NCI-H69 (cell line): ENCODE measurements at places on chromosomes 4 and X.

DNA sequence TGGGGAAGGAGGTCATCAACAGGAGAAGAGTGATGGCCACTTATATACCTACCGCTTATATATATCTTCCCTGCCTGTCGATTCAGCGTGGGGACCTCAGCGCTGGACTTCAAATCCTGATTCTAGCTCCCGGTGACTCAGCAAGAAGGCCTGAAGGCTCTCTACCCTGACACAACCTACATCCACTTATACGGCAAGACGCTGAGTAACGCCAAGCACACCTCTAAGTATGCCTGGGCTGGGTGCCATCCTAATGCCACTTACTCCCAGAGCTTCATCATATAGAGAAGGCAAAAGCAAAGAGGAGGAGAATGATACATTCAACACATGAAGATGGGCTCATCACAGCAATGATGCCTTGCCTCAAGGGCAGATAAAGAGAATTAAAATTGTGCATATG lies 198.3 kb downstream of the CHIC2 start:
- no peak for DNase-seq

- DNase-seq = no peak
Measured at GRCh38 chr4:38855466-38855865, 1.2 kb downstream of the TLR6 start.

DNA sequence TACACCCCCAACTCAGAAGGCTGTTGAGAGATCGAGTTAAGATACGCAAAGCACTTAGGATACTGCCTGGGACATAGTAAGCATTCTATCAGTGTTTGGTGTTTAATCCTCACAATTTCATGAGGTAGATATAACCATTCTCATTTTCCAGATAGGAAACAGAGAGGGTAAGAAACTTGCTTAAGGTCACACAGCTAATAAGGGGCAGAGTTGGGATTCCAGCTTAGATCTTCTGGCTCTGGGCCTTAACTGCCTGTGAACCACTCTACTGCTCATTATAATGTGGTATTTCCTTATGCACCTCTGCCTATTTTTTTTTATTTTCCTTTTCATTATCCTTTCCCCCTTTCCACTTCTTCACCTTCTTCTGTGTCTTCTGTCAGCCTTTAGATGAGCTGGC lies 242.2 kb upstream of the ANXA3 start:
- no peak for DNase-seq

- no peak for DNase-seq
Measured at GRCh38 chrX:45142185-45142584, 58.5 kb downstream of the DIPK2B start.

GRCh38 chrX:41118156-41118555 lies 32.9 kb downstream of the USP9X start:
- DNase-seq = no peak

DNA sequence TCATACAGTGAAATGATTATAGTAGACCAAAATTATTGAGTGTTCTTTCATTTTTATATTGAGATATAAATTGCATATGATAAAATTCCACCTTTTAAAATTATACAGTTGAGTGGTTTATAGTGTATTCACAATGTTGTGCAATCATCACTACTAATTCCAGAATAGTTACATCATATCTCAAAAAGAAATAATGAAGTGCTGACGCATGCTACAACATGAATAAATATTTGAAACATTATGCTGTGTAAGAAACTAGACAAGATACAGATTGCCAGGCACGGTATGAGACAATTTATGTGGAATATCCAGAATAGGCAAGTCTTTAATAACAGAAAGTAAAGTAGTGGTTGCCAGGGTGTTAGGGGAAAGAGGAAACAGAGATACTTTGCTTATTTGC lies 871.7 kb downstream of the FAM133A start:
- DNase-seq = no peak

DNA sequence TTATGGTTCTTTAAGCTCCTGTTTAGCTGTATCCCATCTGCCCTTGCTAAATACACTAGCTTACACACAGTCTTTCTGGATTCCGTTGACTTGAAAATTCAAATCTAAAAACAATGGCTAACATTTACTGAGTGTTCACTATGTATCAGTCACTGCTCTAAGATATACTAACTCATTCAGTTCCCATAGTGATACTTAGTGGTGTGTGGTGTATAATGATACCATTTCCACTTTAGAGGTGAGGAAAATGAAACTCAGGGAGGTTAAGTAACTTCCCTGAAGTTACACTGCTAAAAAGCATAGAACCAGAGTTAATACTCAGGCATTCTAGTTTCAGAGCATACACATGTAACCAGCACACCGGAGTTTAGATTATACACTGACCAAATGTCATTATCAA lies 762.0 kb downstream of the GRID2 start:
- DNase-seq = peak; percentile 33

- DNase-seq = peak; percentile 12
Measured at GRCh38 chrX:136759968-136760367, 20.8 kb downstream of the ARHGEF6 start.

DNA sequence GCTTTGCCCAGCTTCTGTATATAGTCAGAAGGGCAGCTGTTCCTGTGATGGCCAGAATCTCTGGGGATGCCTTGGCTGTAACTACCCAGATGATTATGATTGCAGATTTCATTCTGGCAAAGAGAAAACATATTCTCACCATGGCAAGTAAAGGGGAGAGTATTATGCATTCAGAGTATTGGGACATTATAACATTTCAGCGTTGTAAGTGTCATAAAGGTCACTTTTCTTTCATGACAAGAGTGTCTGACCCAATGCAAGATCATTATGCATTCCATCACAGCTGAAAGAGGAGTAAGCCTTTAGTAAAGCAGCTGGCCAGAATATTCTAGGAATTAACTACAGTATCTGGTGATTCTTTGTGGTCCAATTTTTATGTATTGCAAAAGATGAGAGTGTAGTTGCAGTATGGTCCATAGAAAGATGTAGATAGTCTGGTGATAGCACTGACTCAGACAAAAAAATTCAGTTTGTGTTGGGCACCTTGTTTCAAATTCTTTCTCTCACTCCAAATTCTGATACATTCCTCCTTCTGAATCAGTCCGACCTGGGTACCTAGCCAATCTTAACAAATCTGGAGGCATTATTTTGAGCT lies 2366.3 kb downstream of the PCDH7 start:
- DNase-seq = peak; percentile 8

DNA sequence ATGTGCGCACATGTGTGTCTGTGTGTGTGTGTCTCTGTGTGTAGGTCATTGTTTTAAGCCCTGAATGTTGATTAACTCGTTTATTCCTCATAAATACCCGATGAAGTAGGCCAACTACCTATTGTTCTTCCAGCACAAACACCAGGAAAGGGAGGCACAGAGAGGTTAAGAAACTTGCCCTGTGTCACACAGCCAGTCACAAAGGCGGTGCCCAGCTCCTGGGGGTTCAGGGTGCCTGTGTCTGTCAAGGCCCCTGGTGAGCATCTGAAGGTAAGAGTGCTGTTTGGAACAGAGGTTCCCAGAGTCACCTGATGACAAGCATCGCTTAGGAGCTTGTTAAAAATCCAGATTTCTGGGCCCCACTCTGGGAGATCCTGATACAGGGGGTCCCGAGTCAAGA lies 18.0 kb upstream of the SH3TC1 start:
- no peak for DNase-seq

DNA sequence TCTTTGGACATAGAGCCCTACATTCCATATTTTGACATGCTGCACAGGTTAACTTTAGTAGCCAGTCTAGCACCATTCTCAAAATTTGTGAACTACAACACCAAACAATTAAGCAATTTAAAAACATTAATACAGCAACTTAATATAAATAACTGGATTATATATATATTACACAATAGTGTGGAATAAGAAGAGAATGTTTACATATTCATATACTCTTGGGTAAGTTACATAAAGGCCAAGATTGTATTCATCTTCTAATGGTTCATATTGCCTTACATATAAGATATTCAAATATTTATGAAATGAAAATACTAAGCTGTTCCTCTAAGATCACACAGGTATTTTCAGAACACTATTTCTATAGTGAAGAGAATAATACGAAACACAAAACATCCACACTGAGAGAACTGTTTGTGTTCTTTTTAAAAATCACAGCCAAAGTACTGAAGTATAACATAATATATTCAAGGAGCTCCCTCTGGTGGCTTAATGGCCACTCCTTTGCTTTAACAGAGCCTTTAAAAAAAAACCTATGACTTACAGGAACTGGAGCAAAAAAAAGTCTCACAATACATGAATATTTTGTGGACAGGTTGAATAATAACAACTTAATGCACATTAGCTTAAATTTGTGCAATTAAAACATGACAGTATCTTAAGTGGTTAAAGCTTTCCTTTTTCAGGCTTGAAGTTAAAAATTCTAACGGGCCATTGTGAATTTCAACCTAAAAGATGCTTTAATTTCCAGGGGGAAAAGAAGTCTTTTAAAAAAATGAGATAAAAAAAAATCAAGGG lies 46.2 kb downstream of the NEK1 start:
- peak; percentile 60 for DNase-seq

- no peak for DNase-seq
Measured at GRCh38 chr4:147173797-147174432, 228.3 kb upstream of the TTC29 start.

DNA sequence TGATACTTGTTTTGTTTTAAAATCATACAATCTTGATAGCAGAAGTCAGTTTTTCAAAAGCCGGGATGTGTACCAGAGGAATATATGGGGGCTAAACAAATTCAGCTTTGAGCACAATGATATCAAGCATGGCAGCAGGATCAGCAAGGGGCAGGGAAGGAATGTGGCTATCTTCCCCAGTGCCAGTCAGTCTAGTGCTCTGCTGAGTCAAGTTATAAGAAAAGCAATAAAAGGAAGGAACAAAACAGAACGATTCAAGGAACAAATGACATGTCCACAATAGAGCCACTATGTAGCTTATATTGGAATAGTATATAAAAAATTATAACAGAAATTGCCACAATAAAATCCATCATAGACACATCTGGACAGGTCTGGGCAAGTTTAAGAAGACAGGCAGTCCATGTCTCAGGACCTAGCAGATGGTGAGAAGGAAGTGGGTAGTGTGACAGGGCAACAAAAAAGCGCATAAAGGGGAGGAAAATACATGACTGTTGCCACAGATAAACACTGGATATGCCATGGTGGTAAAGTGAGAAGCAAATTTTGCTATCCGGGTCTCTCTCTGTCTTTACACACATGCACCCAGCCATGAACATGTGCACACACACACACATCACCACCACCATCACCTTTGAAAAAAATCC lies 518.2 kb upstream of the HTR2C start:
- DNase-seq = no peak

- DNase-seq = no peak
Measured at GRCh38 chr4:155914782-155915181, 11.3 kb downstream of the TDO2 start.

GRCh38 chr4:169341490-169341889 lies 70.7 kb upstream of the SH3RF1 start:
- no peak for DNase-seq

DNA sequence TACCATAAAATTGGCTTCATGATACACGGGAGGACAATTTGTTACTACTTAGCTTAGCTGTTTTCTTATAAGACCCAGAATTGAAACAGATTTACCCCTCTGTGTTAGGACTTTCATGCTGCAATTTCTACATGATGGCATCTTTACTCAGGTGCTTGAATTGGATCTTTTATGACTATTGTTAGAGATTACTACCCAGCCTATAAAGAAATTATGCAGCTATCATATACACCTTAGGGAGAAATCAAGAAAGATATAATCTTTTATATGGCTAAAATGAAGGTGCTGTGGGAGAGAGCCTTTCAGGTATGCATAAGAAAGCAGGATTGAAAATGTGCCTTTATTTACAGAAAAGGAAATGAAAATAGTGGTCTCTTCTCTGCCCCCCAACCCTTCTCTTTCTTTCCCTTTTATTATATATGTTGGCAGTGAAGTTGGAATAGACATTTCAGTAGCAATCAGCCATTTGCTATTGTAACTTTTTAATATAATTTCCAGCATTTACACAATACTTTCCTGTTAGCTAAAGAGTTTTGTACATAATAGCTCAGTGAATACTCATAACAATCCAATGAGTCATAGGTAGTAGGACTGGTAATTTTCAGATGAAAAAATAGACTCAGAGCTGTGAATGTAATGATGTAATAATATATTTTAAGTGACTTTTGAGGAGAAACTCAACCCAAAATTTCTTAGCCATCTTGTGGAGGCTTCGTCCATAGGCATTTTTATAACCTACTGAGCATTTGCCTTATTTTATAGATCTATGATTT lies 311.8 kb downstream of the ADGRL3 start:
- peak; percentile 10 for DNase-seq

DNA sequence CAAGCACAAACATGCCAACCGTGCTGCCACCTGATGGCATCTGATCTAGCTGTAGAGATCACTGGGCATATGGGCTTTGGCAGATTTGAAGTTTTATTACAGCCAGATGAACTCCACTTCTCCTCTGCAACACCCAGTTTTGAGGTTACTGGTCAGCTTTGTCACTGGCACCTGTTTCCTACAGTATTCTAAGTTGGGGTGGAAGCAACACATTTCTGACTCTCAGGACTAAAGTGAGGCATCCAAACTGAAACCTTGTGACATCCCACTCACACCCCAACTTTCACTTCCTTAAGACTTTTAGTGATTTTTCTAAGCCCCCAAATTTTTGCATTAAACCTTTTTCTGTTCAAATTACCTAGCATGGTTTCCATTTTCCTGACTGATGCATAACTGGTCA lies 115.1 kb upstream of the PCDH18 start:
- DNase-seq = no peak

- DNase-seq = no peak
Measured at GRCh38 chr4:180770265-180770664, 1472.9 kb upstream of the TENM3 start.

- DNase-seq = peak; percentile 78
Measured at GRCh38 chr4:118557298-118557851, 127.8 kb upstream of the METTL14 start.

DNA sequence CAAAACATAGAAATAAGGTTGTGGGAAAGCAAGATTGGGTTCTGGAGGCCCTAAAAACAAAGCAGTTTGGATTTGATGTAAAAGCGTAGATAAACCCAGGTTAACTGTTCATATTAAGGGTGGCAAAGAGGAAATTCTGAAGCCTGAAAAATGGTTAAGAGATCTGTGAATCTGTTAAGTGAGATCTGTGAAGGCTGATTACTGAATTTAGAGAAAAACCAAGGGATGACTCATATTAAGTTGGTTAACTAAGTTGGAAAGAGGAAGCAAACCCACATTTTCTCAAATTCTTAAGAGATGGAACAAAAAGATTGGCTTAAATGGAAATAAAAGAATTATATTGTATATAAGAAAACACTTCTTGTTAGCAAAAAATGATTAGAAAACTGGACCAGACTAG lies 22.8 kb downstream of the GPAT3 start:
- DNase-seq = no peak

DNA sequence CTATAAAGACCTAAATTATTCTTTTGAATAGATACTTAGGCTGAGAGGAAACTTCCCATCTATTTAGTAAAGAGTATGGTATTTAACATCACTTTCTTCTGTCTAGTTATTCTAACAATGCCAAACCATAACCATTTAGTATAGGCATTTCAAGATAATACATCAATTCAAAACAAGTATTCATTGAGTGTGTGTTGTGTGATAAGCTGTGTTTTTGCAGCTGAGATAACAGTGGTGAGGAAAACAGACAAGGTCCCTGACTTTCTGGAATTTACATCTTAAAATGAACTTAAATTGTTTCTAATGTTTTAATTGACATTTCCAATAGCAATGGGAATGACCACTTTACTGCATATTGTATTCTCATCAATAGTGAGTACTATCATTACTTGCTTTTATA lies 22.4 kb upstream of the TSPAN5 start:
- DNase-seq = no peak

- DNase-seq = no peak
Measured at GRCh38 chrX:121761845-121762244, 714.4 kb downstream of the GLUD2 start.

GRCh38 chr4:5381961-5382441 lies 326.4 kb downstream of the EVC2 start:
- DNase-seq = no peak
